ENCODE measurements at places on chromosomes 2 and 18.
A peak's percentile ranks its signal among the peaks of the same experiment; 100 is the strongest.

DNA sequence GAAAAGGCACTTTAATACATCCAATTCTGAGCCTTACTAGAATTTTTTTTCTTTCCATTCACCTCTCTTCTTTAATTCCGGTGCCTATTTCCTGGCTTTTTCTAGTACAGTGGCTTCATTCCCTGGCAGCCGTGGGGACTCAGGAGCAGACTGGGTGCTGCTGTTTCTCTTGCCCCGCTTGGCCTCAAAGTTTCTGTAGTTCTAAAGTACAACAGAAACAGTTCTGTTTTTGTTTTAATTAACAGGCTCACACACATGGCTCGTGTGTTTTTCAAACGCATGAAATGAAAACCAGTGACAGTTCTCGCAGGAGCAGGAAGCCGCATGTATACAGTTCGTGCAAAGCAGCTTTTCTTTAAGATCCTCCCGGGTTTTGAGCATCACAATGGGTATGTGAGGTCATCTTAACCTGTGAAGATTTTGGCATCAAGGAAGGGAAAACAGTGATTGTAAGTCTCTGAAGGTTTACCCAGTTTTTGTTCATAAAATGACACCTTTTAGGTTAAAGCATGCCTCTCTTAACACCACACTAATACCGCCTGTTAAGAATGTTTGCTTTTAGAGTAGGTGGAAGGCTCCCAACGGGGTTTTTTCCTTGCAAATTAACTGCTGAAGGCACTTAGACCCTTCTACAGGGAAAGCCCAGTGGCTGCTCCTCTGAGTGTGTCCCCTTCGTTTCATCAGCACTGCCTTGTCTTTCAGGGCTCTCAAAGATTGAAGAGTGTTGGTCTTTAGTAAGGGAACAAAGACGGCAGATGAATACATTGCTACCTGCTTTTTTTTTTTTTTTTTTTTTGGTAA is 5.8 kb downstream of the FZD7 start:
- DNase-seq: no peak

DNA sequence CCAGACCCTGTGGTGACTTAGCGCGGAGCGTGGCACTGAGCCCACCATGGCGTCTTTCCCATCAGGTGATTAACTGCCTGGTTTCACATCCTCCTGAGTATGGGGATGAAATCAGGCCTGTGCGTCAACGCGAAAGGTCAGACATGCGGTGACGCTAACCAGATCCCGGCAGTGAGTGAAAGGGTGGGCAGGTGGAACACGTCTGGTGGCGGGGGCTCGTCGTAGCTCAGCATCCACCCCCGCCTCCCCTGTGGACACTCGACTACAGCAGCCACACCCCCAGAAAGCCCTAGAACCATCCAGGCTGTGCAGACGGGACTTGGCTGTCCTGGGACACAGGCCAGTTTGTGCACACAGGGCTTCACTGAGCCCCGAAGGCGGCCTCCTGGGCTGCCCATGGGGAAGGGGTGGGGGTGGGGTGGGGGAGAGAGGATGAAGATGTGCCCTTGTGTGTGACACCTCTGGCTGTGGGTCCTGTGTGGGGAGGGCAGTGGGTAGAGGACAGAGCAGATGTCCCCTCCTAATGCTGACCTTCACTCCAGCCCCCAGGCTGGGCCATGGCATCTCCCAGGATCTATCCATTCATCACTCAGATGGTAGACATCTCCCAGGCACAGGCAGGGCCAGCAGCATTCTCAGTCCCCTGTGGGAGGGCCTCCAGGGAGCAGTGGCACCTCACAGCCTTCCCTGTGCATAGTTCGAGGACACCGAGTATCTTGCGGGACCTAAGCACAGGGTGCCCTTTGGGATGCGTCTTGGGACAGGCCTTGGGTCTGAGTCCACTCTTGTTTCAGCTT is 27.5 kb downstream of the RAMP1 start:
- no peak for DNase-seq

- DNase-seq: no peak
These were observed 43.8 kb downstream of the LTBP1 start for GRCh38 chr2:32990556-32990955.

DNA sequence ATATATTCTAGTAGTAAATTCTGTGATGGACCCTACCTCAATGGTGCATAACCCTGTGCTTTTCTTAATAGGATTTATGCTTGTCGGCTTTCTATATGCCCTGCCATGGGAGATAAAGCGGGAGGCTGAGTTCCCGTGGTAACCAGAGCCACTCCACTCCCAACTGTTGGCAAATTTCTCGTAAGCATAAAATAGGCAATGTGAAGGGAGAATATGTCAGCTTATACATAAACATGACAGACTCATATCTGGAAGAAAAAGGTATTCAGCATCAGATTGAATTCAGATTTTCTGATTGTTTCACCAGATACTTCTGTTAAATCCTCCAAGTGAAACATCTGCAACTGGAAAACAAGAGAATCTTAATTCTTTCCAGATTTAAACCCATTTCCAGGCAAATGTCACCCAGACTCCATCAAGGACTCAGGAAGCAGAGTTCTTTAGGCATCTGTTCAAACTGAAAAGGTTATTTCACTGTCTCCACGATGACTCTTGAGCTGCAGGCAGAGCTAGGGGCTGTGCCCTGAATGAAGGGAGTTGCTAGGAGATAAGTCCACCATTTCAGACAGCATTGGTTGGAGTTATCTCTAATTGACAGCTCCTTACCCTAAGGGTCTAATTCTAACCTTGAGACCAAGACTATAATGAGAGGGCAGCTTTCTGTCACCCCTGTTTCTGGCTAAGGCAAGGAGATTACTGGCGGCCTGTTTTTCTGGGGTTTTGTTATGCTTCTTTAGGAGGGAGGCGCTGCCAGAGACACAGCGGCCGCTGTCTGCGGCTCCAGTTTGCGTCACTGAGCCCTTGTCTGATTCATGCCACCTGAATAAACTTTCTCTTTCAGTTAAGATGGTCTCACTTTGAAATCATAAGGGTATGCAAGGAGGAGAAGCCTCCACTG is 381.3 kb downstream of the SOX11 start:
- no peak for DNase-seq

GRCh38 chr18:77899972-77900754 is 650.5 kb downstream of the GALR1 start:
- DNase-seq: no peak

DNA sequence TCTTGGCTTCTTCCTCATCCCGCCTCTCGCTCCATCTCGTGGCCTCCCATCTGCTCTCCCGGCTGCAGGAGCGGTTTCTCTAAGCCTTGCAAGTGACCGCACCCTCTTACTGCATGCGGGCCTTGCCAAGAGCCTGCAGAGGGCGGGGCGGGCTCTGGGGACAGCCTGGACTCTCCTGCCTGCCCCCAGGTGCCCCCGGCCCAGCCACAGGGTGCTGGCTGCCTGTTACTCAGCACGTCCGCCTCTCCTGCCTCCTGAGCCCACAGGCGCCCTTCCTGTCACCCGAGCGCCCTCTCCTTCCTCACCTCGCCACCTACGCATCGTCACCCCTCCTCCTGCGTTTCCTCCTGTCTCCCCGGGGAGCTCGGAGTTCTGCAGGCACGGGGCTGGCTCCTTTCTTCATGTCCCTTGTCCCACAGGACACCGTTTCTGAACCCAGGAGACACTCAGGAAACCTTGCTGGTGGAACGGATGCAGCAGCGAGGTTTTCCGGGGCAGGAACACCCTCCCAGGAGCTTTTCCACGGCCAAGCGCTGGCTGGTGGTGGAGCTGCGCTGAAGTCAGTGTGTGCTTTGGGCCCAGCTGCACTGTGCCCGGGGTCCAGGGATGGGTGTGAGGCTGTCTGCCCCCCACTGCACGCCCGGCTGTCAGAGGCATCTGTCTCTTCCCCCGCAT is 28.5 kb downstream of the HPCAL1 start:
- no peak for DNase-seq

- no peak for DNase-seq
These were observed 36.8 kb downstream of the MOGAT1 start for GRCh38 chr2:222708274-222708710.

DNA sequence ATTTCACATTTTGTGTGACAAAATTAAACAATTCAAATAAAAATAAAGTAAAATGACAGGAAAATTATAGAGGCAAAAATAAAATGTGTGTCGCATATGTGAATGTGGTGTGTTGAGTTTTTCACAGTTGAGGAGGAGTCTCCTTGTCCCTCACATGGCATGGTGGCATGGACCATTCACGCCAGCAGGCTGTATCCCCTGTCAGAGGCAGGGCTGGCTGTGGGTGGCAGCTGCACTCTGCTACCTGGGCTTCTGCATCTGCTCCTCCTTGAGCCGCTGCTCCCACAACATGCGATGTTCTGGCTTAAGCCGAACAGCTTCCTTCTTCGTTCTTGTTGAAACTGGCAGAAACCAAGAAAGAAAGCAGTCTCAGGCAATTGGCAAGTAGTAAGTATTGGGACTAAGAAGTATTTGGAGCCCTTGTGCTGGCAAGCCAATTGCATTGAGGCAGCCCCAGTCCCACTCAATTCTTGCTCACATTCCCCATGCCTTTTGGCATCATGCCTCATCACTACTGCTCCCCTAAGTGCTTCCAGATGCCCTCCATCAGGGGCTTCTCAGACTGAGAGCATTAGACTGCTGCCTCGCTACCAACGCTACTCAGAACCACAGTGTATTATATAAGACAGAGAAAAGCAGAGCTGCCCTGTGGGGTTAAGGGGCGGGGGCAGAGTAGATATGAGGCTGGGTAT is 177.9 kb upstream of the NABP1 start:
- DNase-seq: no peak

GRCh38 chr18:8571399-8571798 is 37.8 kb upstream of the RAB12 start:
- no peak for DNase-seq

GRCh38 chr2:30300456-30301221 is 69.3 kb downstream of the LBH start:
- DNase-seq: peak; percentile 60

DNA sequence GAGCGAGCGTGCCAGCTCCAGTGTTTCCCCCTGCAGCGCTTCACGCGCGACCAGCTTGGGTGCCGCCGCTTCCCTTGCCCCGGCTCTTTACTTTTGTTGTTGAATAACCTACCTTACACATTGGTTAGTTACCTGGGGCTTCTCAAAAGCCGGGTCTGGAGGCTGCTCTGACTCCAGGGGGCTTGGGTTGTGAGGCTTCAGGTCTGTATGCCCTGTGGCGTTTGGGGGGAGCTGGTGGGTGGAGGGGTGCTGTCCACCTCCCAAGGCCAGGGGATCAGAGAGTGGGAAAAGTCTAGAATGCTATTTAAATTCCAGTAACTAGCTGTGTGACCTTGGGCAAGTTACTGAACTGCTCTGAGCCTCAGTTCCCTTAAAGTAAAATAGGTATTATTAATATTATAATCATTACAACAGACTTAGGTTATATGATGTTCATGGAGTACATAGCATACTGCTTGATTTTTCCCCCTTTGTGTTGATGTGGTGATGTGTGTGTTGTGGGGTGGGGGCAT is 770 bp downstream of the LYPD6B start:
- DNase-seq: no peak

GRCh38 chr18:9068346-9068745 is 34.2 kb upstream of the NDUFV2 start:
- no peak for DNase-seq

GRCh38 chr18:73838107-73838506 is 309.5 kb downstream of the FBXO15 start:
- no peak for DNase-seq

DNA sequence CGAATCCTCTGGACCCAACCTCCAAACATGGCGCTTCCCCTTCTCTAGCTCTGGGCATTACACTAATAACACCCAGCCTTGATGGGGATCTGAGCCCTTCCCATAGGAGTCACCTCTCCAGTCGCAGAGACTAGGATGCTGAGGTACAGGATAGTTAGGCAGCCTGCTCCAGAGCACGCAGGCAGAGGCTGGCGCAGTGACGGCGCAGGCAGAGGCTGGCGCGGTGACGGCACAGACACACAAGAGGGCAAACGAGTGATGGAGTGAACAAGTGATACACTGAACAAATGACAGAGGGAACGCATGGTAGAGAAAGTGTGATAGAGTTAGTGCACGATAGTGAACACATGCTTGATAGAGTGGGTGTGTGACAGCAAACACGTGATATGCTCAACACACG is 518.5 kb downstream of the EIPR1 start:
- DNase-seq: no peak

DNA sequence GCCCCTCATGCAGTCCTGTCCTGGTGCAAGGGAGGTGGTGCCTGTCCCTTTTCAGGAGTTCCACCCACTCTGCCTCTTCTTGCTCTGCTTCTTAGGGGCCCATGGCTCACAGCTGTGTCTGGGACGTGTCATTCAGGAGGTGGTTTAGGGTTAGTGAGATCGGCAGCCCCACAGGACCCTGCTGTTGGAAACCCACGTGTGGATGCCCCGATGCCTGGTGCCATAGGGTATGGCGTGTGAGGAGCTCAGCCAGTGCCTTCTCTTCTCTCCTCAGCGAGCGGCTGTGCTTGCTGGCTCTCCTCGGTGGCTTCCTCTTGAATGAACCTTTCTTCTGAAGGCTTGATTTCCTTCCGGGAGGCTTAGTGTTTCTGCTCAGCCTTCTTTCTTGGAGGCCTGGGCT is 55.2 kb downstream of the LDLRAD4 start:
- no peak for DNase-seq
